ENCODE measurements at places on chromosomes 6 and 20. TPM values are rescaled to one million over a fixed set of nuclear protein-coding genes. Genes with fewer than 3 reads are reported as not detected.

The OTOR gene
- not detected for total RNA-seq

The TTK gene
- 38.8 TPM for total RNA-seq

The RPP40 gene
- total RNA-seq, result 12.9 TPM

The WFDC10B gene
- total RNA-seq, result not detected

The ARMH2 gene
- total RNA-seq, result not detected

The SLC22A23 gene
- 2.2 TPM for total RNA-seq

The PARD6B gene
- total RNA-seq, result 5.2 TPM

The PI16 gene
- not detected for total RNA-seq

The CALHM4 gene
- 0.10 TPM for total RNA-seq
